ENCODE measurements at places on chromosomes 16 and 17. TPM values are rescaled to one million over a fixed set of nuclear protein-coding genes. Genes with fewer than 3 reads are reported as not detected.

The SLC5A11 gene
- total RNA-seq = not detected

DNA sequence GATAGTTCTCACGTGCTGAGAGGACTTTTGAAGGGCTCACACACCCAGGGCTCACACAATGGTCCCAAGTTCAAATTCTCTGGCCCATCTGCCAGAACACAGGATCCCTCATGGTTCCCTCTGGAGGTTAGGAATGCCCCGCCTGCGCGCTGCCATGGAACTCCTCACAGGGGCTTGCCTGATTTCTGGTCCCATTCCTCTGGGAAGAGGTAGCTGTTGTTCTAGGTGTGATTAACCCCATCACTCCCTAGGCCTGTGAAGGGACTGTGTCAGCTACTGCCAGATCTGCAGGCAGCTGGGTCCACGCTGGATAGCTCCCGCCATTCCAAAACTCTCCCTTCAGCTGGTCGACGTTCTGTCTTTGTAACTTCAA is 2.3 kb upstream of the ARMC5 start:
- H3K27me3 ChIP-seq = no peaks in the 10 kb centered on the region
- H3K4me1 ChIP-seq = peaks cover 35% of the 10 kb centered on the region
- peaks cover 31% of the 10 kb centered on the region for H3K36me3 ChIP-seq

GRCh38 chr17:42655528-42655927 is 3.6 kb upstream of the TUBG2 start:
- peaks cover 4% of the 10 kb centered on the region for H3K36me3 ChIP-seq
- peaks cover 34% of the 10 kb centered on the region for H3K27me3 ChIP-seq
- H3K4me1 ChIP-seq = peaks cover 17% of the 10 kb centered on the region
- H3K27ac ChIP-seq = no peak overlapping the region
- no peak overlapping the region for H3K4me3 ChIP-seq
- no peak for DNase-seq

DNA sequence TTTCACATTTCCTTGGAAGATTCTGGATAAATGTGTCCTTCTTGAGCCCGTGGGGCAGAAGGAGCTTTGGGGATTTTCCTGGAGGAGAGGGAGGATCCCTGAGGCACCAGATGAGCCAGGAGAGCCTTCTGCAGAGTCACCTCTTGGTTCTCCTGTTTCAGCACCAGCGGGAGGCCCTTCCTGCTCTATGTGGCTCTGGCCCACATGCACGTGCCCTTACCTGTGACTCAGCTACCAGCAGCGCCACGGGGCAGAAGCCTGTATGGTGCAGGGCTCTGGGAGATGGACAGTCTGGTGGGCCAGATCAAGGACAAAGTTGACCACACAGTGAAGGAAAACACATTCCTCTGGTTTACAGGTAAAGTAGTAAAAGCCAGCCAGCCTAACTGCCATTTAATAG is 77.1 kb downstream of the ARSG start:
- H3K4me1 ChIP-seq = no peaks in the 10 kb centered on the region
- H3K27ac ChIP-seq = no peak overlapping the region
- no peak for DNase-seq
- no peak overlapping the region for H3K4me3 ChIP-seq
- peaks cover 35% of the 10 kb centered on the region for H3K36me3 ChIP-seq
